Osteocyte (in vitro differentiated cells): ENCODE measurements at places on chromosomes 3 and 15.

DNA sequence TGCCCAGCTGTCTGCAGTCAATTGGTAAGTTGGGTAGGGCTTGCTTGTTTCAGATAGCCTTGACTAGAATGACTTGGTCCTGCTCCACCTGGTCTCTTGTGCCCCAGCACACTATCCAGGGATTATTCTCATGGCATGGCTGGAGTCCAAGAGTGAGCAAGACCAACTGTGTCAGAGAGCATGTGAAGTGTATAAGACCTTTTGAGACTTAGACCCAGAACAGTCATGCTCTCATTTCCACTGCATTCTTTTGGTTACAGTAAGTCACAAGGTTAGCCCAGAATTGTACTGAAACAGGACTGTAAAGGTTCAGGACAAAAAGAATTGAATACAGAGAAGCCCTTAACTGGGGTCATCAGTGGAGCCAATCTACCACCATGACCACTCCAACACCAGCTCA is 650.8 kb upstream of the ADAMTS9 start:
- DNase-seq, result no peak

DNA sequence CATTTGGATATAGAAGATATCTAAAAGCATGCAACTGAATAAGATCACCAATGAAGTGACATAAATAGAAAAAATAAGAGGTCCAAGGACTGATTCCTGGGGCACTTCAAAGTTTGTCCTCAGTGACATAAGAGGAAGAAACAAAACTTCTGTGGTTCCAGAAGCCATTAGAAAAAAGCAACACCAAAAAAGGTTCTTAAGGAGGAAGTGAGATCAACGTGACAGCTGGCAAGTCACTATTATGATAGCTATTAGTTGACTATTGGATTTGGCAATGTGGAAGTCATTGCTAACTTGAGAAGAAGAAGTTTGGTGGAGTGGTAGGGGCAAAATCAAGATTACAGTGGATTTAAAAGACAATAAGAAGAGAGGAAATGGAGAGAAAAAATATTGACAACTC is 1098.3 kb downstream of the NAALADL2 start:
- DNase-seq, result no peak

- DNase-seq, result peak; percentile 92
These were observed 116.5 kb upstream of the SLC2A2 start for GRCh38 chr3:171142985-171143384.

- DNase-seq, result no peak
These were observed 32.2 kb downstream of the DPPA2 start for GRCh38 chr3:109284071-109284470.

GRCh38 chr3:51539291-51539941 is 897 bp downstream of the RAD54L2 start:
- no peak for DNase-seq

DNA sequence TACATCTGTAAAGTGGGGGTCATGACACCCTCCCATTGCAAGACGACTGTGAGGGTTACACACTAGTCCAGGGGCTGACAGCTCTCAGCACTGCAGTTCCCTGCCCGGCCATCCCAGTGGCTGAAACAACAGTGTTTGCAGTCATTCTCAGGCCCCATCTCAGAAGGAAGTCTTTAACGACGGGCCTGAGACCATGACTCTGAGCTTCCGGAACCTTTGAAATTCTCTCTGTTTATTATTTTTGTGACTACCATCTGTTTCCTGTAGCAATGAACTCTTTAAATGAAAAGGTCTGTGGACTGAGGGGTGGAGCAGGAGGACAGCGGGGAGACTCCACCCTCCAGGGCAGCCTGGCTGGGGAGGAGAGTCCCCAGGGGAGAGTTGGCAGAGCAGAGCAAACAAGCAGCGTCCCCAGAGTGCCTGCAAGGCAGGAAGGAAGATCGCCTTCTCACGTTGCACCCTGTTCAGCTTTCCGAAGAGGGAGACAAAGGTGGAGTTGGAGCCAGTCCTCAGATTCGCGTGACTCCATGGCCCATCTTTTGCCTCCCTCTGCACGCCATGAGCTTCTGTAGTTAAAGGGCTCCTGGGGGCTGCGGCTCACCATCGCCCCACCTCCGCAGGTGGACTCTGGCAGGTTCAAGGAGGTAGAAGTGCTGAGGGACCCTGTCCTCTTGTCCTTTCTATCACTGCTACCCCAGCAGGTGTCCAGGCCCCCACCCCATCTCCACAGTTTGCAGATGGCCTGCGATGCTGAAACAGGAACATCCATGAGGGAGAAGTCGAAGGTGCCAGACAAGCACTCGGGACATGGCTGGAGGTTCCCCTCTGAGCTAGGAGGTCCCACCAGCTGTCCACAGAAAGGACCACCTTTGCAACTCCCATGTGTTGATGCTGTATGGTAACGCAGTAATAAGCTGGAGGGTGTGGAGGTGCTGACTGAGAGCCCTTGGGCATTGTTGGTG is 525.8 kb upstream of the PROK2 start:
- peak; percentile 87 for DNase-seq

- DNase-seq, result no peak
These were observed 48.4 kb downstream of the CHAC1 start for GRCh38 chr15:41001524-41002214.

- no peak for DNase-seq
These were observed 9.6 kb downstream of the EMC3 start for GRCh38 chr3:9976721-9977709.

DNA sequence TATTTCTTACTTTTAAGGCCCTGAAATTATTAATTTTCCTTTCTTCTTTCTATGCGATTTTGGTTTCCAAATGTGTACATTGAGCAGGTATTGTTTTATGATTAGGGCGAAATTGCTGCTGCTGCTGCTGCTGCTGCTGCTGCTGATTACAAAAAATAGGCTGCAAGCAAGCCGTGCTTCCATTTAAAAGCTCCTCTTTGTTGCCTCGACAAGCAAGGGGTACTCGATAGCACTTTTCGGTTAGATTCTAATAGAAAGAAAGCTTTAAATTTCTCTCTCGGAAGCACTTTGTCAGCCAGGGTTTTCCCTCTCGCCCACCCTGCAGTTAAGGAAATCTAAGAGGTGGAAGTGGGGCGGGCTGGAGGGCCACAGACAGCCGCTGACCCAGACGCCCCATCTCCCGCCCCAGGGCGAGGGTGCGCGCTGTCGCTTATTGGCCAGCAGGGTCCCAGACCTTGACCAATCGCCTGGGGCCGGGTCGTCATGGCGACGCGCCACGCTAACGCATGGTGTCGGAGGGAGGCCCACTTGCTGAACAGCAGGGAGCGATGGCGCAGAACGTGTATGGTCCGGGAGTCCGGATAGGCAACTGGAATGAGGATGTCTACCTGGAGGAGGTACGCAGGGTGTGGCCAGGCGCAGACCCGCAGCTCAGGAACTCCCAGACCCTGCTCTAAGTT is at the start of gene CFAP161:
TSS of gene CFAP161 (plus strand) at position 489 of the 680 bp plus-strand sequence. CDS start at position 549, 60 bp downstream.
- DNase-seq, result no peak
